Placental pericyte (primary cell): ENCODE measurements at places on chromosomes 7 and 10. TPM values are rescaled to one million over a fixed set of nuclear protein-coding genes. Genes with fewer than 3 reads are reported as not detected.

Gene CRPPA
- total RNA-seq, result 1.3 and 2.9 TPM in 2 replicates

Gene GOT1
- total RNA-seq, result 36.5 and 123 TPM in 2 replicates

Gene NPSR1
- not detected in 2 replicates for total RNA-seq

Gene SLC26A3
- total RNA-seq, result not detected in 2 replicates

Gene ADAM22
- total RNA-seq, result under 0.01 and 0.86 TPM in 2 replicates

Gene ZNF467
- total RNA-seq, result 0.72 and 4.8 TPM in 2 replicates
